ENCODE measurements at places on chromosomes 12 and 14. TPM values are rescaled to one million over a fixed set of nuclear protein-coding genes. Genes with fewer than 3 reads are reported as not detected.

PTPRO gene
- 4.5 TPM for total RNA-seq

DNA sequence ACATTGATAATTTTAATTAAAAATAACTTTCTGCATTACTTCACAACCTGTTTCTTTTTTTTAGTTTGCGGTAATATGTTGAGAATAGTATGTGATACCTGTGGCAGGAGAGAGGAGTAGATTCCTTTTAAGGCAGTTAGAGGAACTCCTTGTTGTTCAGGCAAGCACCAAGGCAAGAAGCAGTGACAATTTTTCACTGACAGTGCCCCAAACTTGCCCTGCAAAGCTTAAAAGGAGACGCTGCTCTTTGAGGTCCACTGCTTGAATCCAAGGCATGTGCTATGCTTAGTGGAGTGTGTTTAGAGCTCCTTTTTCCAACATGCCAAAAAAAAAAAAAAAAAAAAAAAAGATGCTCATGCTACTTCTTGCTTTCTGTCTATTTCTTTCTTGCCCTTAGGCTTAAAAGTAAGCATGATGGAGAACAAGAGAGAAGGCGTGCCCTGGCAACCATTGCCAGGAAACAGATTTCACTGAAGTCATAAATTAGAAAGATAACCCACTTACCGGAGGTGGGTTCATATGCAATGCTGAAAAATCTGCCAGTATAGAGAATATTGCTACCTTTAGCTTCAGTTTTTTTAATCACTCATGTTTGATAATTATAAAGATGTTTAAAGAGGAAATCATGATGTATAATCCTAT, 58.3 kb upstream of the DYRK2 start:
- peak overlapping the region; percentile 46 for H3K27ac ChIP-seq
- peaks cover 31% of the 10 kb centered on the region for H3K4me1 ChIP-seq

DNA sequence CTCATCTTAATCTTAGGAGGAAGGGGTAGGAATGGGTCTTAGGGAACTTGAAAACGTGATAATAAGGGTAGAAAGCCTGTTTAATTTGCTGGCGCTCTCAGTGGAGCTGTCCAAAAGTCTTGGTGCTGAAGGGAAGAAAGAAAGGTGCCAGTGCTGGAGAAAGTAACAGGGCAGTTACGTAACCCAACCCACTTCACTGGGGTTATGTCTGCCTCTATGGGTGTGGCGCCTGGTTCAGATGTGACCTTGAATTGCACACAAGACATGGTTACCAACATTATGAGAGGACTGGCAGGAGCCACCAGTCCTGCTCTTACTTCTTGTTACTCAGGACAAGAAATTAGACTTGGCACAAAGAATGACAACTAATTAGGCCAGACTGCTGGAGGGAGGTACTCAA, 18.6 kb upstream of the GPATCH2L start:
- H3K4me3 ChIP-seq: no peak overlapping the region
- H3K27me3 ChIP-seq: peaks cover 51% of the 10 kb centered on the region
- DNase-seq: no peak
- no peak overlapping the region for H3K27ac ChIP-seq

GRCh38 chr12:389142-390096, at the start of gene KDM5A:
KDM5A (minus strand) TSS chr12:389320; CDS start chr12:389091, 229 bp downstream.
- no peaks in the 10 kb centered on the region for H3K27me3 ChIP-seq
- peak; percentile 82 for DNase-seq
- peak within 1 kb of the TSS; percentile 97 for H3K4me3 ChIP-seq
- H3K36me3 ChIP-seq: peaks cover 5% of the 10 kb centered on the region
- H3K4me1 ChIP-seq: peaks cover 29% of the 10 kb centered on the region
- H3K27ac ChIP-seq: peak within 1 kb of the TSS; percentile 94

GRCh38 chr14:53375599-53375998, 222.5 kb upstream of the DDHD1 start:
- H3K27me3 ChIP-seq: no peaks in the 10 kb centered on the region
- H3K4me1 ChIP-seq: no peaks in the 10 kb centered on the region
- no peak for DNase-seq
- no peak overlapping the region for H3K27ac ChIP-seq

CLEC9A gene
- 0.18 TPM for total RNA-seq

- H3K27ac ChIP-seq: no peak overlapping the region
- no peaks in the 10 kb centered on the region for H3K4me1 ChIP-seq
- no peak for DNase-seq
- H3K27me3 ChIP-seq: no peaks in the 10 kb centered on the region
These were observed 254.2 kb downstream of the KIF21A start for GRCh38 chr12:39188689-39189088.

SCAF11 gene
- total RNA-seq: 166 TPM

- peaks cover 12% of the 10 kb centered on the region for H3K36me3 ChIP-seq
- peak overlapping the region; percentile 68 for H3K27ac ChIP-seq
- peaks cover 4% of the 10 kb centered on the region for H3K4me1 ChIP-seq
- H3K4me3 ChIP-seq: no peak overlapping the region
- DNase-seq: no peak
These were observed 16.7 kb downstream of the COPZ1 start for GRCh38 chr12:54341378-54342300.

GRCh38 chr12:82461393-82461792, 103.1 kb downstream of the METTL25 start:
- no peaks in the 10 kb centered on the region for H3K4me1 ChIP-seq
- no peaks in the 10 kb centered on the region for H3K27me3 ChIP-seq
- peaks cover 9% of the 10 kb centered on the region for H3K36me3 ChIP-seq
- H3K27ac ChIP-seq: no peak overlapping the region

All from T-helper 17 cell (primary cell).